GM12878 (cell line): ENCODE measurements at places on chromosomes 12 and 14.
A peak's percentile ranks its signal among the peaks of the same experiment; 100 is the strongest.

GRCh38 chr12:84741692-84742091, 170.9 kb downstream of the SLC6A15 start:
- DNase-seq, result no peak

- no peak for DNase-seq
Observed at GRCh38 chr14:85387181-85387580, 142.8 kb upstream of the FLRT2 start.

- DNase-seq, result no peak
Observed at GRCh38 chr14:67970923-67971322, 151.3 kb downstream of the RAD51B start.

GRCh38 chr12:69070319-69071090, 137.5 kb upstream of the CPM start:
- no peak for DNase-seq

GRCh38 chr12:2537868-2538541, 256.8 kb upstream of the FKBP4 start:
- DNase-seq, result no peak

DNA sequence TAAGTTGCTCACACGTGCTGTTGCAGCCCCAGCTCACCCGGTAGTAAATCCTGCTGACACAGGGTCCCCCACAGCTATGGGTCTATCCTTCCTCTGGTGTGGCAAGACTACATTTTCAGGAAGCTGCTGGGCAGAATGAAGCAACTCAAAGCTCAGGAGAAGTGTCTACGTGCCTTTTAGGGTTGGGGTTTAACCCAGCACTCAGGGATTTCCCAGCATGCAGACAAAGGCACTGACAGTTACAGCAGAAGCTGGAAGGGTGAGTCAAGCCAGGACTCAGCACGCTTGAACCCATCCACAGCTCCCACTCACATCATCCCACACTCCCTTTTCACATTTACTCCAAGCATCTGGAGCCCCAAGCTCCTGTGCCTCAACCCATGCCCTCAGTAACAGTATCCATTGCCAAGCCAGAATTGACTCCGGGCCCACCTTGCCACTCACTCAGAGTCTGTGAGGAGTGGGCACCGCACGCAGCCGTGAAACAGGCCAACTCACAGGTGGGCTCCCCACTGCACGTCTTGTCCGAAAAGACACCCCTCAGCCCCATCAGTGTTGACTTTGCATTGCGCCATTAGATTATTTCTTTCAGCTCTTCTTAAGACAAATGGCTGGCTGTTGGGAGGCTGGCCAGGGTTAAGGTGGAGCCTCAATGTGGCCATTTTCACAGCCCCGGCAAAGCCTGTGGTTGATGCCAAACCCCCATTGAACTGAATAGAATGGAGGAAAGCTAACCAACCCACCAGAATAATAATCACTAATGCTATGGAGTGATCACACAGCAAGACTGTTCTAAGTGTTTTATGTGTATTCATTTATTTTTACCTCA, 59.6 kb downstream of the ZFP36L1 start:
- DNase-seq, result peak; percentile 55

DNA sequence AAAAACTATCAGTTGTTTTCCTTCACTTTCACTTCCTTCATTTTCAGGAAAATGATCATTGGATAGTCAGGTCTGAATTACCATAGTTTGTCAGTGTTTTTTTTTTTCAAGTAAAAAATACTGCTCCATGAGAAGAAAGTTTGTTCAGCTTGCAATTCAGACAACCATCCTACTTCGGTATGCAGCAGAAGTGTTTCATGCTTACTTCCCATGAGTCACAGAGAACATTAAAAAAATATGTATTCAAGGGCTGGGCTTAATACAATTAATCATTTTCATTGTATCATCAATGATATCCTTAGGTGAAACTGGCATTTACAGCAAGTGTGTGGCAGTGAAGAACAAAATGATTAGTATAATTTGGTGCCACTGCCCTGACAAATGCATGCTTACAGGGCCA, 21.6 kb downstream of the PYM1 start:
- DNase-seq, result no peak

GRCh38 chr12:49641748-49642369, 18.5 kb downstream of the PRPF40B start:
- DNase-seq, result no peak

DNA sequence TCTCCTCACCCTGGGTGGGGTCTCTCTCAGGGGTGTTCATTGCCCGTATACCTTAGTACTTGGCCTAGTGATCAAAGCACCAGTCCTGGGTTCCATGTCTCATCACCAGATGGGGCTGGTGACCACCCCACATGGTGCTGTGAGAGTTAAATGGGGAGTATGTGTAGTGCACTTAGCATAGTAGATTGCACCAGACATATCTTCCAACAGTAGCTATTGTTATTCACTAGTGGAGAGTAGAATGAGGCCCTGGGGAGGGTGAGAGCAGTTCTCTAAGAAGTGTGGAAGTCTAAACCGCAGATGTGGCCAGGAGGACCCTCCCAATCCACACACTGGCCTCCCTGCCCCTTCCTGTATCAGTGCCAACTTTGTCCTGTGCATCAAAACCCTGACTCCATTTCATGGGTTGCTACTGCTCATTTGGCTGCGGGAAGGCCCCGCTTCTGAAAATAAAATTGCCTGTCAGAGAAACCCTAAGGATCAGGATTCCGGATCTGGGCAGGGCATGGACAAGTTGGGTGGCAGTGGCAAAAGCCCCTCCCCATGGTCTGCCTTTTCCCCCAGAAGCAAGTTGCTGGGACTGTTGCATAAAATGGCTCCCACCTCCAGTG, 4.4 kb downstream of the CD9 start:
- no peak for DNase-seq

DNA sequence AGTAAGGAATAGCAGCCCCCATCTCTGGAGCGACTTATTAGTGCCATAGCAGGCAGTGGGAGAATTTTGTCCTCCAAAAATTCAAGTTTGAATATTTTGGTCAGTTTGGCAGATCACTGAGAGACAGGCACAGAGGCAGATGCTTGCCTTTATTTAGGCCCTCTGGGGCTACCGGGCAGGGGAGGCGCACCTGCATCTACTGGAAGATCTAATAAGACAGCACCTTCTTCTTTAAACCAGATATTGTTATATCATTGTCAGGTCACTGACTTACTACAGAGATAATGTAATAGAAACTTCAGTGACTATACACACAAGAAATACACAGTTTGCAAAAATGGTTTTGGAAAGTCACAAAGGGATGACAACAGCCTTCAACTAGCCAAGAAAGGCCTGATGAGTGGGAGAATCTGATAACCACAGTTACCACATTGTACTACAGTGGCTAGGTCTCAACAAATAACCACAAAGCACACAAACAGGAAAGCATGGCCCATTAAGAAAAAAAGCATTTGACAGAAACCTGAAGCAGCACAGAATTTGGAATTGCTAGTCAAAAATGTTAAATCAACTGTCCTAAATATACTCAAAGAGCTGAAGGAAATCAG, 56.8 kb downstream of the CDK17 start:
- DNase-seq, result peak; percentile 79

DNA sequence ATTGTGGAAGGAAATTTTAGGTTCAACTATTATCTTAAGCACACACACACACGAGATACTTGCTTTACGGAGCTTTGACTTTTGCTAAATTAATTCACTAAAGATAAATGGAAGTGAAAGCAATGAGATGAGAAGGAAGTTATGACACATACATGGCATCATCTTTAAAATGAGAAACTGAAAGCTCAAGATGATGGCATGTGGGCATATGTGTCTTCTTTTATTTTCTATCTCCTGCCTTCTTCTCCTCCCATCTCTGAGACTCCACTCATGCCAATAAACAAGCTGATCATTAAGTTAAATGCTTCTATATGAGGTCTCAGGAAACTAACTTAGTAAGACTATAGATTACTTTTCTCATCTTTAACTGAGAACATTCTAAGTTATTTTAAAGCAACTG, 216.7 kb downstream of the MED13L start:
- peak; percentile 37 for DNase-seq

DNA sequence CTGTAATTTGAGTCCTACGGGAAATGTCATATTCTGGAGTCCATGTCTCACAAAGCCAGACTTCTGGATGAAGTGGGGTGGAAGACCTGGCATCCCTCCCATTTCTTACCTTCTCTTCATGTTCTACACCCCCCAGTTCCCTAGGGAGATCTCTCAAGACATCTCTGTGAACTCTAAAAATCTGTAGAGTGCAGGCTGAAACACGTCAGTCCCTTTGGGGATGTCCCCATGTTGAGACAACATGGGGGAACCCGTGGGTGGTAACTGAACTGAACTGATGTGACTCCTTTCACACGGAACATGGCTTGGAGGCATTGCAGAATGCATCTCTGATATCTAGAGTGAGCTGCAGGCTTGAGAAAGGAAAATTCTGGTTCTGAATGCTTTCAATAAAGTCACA, 15.2 kb downstream of the SERPINA12 start:
- no peak for DNase-seq
